ENCODE measurements at places on chromosomes 5 and 9.
A peak's percentile ranks its signal among the peaks of the same experiment; 100 is the strongest.

DNA sequence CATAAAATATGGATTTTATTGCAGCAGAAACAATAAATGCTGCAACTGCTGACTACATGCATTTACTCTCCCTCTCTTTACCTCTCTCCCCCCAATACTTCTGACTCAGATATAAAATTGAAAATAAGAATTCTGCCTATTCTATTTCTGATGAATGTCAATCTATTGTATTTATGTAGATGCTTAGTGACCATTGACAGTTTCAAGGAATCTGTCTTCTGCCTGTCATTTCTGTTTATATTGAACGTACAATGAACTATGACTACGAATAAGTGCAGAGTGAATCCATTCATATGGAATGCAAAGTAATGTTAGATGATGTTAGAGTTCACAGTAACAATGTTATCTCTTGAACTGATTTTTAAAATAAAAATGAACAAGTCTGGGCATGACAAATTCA is 898 bp downstream of the CDH10 start:
- no peak for DNase-seq

DNA sequence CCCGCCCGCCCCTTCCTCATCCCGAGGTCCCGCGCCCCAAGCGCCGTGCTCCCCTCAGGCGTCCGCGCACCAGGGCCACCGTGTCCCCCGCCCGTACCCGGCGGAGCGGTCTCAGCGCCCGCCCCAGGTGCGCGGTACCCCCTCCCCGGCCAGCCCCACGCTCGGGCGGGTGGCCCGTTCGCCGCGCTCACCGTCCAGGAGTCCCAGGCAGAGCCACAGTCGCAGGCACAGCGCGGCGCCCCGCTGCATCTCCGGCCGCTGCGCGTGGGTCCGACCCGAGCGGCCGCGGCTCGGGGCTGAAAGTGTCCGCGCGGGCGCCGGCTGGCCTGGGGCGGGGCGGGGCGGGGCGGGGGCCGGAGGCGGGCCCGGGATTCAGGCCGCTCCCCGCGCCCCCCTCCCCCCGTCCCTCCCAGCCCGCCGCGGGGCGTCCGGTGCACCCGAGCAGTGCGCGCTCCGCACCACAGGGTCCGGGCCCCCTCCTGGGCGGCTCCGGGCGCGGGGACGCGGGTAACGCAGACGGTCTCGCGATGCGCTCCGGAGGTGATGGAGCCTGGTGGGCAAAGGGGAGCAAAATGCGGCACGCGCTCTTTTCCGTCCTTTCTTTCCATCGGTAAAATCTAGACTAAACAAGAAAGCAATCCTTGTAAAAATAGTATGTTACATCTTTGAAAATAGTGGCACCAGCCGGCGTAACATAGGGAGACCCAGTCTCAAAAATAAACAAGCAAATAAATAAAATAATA is at the start of gene FLT4:
Gene FLT4, minus strand, starts transcription at position 304 of the 743 bp plus-strand sequence. Its CDS starts 55 bp downstream, at position 249.
- no peak for DNase-seq

DNA sequence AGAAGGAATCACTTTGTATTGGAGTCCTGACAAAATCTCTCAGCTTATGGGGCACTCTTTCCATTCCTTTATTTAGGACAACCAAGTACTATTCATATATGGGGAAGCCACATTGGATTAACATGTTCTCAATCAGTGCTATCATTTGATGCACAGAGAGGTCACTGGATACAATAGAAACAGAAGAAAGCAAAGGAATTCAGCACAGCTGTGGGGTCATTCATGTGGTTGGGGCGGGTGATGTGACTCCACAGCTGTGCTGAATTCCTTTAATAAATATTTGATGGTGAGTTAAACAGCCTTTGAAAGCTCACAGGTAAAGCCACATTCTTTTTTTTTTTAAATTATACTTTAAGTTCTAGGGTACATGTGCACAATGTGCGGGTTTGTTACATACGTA is 854 bp upstream of the TEX48 start:
- no peak for DNase-seq

GRCh38 chr5:75671506-75671905 is 45.7 kb downstream of the POC5 start:
- no peak for DNase-seq

GRCh38 chr9:109229682-109230081 is 62.6 kb upstream of the FRRS1L start:
- DNase-seq, result no peak

DNA sequence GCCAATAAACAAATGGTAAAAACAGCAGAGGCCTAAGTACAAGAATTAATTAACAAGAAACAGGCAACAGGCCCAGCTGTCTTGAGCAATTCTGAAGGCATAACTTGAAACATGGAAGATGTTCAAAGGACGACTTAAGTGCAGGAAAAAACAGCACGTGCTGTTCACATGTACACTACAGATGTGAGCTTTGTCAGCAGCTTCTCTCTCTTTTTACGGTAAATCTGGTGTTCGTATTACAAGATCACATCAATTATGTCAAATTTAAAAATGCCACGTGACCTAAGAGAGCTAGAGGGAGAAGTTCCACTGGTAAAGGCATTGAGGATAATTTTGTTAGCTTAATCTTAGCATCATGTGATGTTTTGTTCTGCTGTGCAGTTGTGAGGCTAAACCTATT is 281.1 kb downstream of the PSAT1 start:
- DNase-seq, result no peak

DNA sequence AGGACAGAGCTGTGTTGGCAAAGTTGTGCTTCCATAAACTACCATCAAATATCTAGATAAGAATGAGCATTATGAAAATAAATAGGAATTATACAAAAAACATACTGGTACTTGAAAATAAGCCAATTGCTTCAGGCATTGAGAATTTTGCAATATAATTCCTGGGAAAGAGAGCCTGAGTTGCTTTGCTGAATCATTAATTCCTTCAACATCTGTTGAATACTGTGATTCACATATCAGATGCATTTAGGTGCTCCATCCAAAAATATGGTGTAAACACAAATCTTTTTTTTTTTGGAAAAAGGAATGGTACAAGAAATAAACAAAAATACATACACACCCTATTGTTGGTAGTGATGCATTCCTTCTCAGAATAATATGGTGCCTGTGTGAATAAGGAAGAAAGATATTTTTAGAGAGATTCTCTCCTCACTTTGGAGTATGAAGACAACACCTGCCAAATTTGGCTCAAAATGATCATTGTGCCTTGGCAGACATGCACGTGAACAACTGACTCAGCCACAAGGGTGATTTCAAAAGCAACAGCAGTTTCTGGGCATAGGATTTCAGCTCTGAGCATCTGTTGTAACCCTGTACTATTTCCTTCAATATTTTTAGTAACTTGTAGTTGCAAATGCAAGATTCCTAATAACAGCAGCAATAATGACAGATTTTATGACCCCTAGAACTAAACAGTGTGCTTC is 96.7 kb downstream of the CAVIN4 start:
- DNase-seq, result no peak

DNA sequence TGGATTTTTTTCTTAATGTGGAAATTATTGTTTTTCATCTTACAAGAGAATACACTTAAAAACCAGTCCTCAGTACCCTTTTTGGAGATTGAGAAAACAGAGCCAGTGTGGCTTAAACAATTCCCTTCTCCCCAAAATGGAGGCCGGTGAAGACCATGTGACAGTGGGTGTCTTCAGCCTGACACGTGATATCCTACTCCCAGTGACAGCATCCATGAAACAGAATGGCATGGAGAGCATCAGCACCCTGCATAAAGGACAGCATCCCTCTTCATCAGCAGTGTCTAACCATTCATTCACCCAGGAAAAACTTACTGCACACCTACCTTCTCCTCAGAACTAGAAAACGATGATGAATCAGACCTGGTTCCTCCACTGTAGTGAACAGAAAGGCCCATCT is 103.4 kb upstream of the RAI14 start:
- no peak for DNase-seq

DNA sequence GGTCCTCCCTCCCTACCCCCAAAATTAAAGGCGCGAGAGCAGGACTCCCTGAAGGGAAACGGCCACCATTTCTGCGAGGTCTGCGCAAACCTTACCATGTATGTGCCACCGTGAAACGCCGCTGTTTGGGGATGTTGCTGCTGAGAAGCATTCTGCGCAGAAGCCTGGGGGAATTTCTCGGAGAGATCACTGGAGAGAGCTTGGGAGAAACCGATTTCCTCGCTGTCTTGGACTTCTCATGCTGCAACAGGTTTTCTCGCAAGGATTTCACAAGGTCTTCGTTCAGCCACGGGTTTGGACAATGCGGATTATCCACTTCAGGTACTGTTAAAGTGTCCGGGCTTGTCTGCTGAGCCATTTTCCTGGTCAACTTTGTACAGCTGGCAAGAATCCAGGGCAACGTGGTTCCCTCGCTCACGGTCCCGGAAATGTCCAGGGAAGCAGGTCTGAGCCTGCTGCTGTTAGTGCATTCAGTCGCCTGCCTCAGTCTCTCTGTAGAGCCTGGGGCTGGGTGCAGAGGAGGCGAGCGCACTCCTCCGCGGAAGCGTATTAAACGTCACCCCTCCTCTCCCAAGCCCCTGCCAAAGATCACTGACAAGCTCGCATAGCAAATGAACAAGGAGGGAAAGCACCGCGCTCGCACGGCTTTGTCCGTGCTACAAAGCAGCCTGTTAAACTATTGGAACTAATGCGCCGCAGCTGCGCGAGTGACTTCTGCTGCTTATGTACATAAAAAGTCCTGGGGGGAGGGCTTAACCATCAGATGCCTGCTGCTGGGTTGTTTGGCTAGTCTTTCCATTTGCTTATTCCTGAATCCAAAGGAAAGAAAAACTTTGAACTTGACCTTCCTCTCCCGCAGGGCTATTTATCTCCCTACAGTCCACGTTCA is 125.1 kb downstream of the PDE4D start:
- peak; percentile 49 for DNase-seq

DNA sequence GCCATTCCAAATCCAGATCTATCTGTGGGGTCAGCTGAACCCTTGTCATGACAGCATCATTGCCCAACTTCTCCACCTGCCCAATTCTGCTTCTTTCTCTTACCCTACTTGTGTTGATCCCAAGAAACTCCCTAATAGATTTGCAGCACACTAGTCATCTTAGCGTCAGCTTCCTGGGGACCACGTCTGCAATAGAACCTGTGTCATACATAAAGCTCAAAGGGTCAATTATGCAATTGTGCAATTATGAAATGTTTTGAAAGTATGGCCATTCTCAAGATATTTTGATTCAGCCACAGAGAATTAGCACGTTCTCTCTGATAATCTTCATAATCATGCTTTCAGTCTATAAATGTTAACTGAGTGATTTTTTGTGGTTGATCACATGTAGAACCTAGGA is 87.4 kb upstream of the PAPPA start:
- no peak for DNase-seq

DNA sequence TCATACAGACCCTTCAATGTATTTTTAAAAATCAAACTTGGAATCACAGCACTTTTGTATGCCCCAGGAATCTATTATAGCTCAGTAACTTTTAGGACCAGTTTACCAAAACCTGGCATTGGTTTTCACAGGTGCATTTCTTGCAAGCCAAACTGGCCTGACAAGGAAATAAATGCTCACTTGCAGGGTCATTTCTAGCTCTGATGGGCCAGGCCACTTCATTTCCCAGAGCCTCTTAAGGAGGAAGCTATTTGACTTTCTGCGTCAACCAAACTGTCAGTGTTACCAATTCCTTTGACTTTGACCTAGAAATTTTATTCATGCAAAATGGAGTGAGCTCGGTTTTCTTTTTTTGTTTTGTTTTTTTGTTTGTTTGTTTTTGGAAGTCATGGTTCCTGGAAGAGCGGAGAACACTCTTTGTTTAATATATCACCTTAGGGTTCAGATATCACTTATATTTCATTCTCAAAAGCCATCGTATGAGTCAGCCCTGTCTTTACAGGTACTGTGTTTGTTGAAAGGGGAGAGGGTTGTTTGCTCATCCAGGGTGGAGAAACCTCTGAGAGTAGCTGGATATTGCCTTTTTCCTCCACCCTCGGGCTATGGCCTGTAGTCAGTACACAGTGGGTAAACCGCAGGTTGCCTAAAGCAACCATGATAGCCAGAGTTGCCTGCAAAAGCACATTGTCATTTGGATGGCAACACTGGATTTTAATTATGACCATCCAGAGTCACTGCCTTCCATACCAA is 58.9 kb downstream of the GNA14 start:
- no peak for DNase-seq

DNA sequence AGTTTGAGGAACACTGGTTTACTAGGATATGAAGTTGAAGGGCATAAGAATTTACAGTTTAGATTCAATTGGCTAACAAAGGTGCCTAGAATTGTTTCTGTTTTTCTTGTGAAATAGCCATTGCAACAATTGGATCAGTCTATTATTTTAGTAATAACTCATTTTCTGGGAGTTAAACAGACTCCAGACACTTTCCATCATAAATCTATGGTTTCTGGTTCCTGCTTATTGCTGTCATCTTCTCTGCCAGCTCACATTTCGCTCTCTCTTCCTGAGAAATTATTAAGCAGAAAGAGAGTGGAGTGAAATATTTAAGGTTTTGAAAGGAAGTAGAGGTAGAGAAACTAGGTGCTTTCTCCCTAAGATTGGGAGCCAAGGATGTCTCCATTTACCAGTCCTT is 165.1 kb upstream of the PRR16 start:
- no peak for DNase-seq

DNA sequence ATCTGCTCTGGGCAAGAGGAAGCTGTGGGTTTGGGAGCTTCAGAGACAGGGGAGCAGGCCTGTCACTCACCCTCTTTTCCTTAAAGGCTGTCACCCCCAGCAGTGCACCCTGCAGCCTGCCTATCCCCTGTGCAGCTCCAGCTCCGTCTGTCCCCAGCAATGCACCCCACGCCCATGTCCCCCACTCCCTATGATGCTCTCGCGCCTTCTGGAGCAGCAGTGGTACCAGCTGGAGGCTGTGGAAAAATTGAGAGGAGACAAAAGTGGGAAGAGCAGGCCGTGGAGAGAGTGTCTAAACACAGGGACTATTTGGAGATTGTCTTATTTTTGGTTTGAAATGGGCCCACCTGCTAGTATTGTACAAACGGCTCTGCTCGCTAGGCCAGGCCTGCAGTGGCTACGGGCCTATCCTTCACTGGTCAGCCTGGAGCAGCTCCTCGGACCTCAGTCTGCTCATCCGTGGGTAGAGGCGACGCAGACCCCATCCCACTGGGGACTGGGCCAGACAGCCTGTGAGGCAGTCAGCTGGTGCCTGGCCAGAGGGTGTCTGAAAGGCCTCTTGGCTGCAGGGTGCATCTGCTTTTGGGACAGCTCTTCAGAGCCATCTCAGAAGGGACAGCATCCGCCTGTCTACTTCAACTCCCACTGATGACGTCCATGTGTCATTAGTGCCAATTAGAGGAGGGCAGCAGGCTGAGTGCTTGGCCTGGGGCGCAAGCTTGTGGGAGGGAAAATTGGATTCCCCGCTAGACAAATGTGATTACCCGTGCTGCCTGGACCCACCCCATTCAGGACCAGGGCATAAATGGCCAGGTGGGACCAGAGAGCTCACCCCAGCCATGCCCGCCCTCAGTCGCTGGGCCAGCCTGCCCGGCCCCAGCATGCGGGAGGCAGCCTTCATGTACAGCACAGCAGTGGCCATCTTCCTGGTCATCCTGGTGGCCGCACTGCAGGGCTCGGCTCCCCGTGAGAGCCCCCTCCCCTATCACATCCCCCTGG is at the start of gene DBH:
Gene DBH, plus strand, starts transcription at position 831 of the 999 bp plus-strand sequence. Its CDS starts 9 bp downstream, at position 840.
- DNase-seq, result no peak

DNA sequence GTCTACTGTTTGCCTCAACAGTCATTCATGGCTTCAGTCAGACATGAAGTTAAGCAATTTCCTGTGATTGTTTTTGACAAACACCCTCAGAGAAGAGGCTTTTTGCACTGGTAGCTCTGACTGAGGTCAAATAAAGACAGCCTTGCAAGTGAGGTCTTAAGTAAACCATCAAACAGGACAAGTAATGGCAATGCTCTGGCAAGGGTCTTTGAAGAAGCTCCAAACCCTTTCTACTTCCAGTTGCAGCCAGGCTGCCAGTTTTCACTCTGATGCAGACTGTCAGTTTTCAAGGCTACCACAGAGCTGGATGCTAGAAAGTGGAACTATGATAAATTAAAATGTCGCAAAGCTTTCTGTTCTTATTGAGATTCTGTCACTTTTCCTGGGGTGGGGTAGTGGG is 421.5 kb upstream of the PTGER4 start:
- no peak for DNase-seq

Data from fibroblast of skin of scalp (primary cell).